Activated naive CD4-positive, alpha-beta T cell treated with anti-CD3 and anti-CD28 coated beads for 36 hours (primary cell): ENCODE measurements at places on chromosomes 3 and 15. TPM values are rescaled to one million over a fixed set of nuclear protein-coding genes. Genes with fewer than 3 reads are reported as not detected.
A peak's percentile ranks its signal among the peaks of the same experiment; 100 is the strongest.

The LRRK1 gene
- 0.60 TPM for total RNA-seq

The FGF7 gene
- not detected for total RNA-seq

The CLDN16 gene
- not detected for total RNA-seq

- DNase-seq = peak; percentile 77
Measured at GRCh38 chr15:88331291-88331690, 74.8 kb upstream of the NTRK3 start.

- DNase-seq = no peak
Measured at GRCh38 chr3:105747696-105748095, 121.1 kb downstream of the CBLB start.

DNA sequence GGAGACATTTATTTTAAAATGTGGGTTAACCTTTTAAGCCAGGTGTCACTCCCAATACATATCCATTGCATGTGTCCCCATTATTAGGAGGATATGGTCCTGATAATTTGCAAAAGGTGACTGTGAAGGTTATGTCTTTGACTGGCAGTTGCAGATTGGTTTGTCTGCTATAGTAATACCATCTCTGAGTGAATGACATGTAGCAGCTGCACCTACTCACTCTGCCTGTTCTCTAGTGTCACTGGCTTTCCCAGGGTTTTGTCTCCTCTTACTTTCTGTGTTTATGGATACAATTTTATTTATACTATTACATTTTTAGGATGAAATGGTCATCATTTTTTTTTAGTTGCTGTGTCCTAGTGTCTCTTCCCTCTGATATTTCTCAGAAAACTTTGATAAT, 393.2 kb downstream of the C3orf38 start:
- no peak for DNase-seq

DNA sequence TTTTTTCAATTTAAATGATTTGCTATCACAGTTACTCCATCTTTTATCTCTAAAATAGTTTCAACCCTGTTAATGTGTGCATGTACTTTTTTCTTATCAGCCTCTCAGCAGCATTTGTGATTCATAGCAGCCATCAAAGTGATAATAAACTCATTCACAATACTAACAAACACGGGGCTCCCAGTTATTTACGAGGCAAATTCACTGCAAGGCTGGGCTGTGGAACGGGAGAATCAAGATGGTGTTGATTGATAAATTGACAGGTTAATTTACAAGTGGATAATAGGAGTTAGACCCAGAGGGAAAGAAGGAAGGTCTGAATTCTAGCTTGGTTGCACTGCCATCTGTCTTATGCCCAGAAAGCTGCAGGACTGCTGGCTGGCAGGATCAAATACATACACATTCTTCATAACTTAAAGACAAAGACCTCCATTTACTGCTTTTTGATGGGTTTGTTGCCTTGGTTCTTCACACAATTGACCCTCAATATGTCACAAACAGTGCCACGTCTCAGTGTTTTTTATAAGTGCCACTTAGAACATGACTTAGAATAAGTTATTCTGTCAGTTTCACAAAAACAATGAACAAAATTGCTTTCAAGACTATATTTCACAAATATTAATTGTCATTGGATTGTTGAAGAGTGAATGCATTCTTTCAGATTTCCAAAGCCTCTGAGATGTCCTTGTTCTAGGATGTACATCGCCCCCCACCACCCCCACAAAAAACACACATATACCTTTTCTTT, 562.8 kb downstream of the NR2F2 start:
- DNase-seq = peak; percentile 6

DNA sequence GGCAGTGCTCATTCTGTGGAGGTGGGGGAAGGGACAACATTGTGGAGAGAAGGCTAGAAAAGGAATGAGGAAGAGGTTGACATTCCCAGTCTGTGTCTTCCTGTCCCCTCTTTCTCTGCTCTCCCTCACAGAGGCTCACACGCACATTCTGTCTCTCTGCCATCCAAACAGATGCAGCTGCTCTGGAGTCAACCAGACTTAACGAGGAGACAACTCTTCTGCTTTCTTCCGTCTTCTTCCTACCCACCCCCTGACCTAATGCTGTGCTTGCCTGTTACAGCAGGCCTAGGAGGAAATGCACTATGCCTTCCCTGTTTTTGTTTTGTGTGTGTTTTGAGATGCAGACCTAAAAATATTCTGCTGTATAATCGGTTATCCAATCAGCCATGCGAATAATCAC, 121.9 kb downstream of the CACNA1D start:
- DNase-seq = no peak

DNA sequence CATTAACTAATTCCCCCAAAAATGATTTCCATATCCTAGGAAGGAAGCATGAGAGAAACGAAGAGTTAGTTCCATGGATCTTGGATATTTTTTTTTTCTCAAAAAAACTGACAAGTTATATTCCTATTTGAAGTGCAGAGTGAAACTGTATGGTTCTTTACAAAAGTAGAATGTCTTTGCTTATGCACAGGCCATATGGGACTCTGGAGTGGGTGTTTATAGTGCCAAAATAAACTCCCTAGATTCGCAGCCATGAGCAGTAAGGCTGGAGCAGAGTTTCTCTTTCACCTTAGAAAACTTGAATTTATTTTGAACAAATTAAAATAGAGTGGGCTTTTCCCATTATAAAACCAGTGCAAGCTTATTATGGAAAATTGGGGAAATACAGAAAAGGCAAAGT, 239.7 kb downstream of the PDCD6IP start:
- DNase-seq = no peak

- DNase-seq = no peak
Measured at GRCh38 chr3:46089237-46090011, 62.1 kb upstream of the XCR1 start.

DNA sequence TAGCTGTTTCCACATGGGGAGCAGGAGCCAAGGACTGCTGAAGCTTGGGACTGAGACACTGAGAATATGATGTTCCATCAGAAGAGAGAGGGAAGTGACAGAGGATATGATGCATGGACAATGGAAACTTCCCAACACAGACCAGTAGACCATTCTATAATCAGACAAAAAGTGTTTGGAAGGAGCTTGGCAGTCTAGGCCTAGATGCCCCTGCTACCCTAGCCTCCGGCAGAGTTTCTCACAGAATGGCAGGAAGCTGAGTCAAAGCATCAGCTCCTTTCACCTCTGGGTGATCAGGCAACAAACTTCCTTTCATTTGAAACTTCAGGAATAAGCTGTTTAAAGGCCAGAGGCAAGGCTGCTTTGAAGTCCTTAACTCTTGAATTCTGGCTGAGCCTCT, 222.0 kb downstream of the NEK10 start:
- no peak for DNase-seq

- DNase-seq = no peak
Measured at GRCh38 chr15:77505556-77505955, 84.9 kb downstream of the HMG20A start.

DNA sequence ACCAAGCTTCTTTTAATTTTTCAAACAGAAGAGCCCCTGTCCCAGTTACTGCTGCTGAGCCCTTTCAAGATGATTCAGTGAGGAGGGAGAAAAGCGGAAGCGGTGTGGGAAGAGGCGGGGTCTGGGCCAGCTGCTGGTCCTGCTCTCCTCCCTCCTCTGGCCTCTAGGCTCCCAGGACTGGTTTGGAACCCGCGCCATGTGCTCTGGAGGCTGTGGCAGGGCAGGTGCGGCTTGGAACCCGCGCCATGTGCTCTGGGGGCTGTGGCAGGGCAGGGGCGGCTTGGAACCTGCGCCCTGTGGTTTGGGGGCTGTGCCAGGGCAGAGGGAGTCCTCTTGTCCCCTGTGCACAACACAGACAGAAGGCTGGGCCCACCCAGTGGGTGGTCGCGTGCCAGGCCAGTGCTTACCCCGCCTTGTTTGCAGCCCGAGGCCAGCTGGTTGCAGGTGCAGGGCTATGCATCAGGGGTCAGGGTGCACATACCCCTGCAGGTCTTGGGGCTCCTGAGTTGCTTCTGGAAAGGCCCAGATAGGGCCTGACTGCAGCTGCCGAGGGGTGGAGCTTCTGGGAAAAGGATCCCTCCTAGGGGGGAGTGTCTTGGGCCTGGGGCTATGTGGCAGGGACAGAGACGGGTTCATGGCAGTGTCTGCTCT, 12.2 kb downstream of the ALG1L2 start:
- peak; percentile 68 for DNase-seq

DNA sequence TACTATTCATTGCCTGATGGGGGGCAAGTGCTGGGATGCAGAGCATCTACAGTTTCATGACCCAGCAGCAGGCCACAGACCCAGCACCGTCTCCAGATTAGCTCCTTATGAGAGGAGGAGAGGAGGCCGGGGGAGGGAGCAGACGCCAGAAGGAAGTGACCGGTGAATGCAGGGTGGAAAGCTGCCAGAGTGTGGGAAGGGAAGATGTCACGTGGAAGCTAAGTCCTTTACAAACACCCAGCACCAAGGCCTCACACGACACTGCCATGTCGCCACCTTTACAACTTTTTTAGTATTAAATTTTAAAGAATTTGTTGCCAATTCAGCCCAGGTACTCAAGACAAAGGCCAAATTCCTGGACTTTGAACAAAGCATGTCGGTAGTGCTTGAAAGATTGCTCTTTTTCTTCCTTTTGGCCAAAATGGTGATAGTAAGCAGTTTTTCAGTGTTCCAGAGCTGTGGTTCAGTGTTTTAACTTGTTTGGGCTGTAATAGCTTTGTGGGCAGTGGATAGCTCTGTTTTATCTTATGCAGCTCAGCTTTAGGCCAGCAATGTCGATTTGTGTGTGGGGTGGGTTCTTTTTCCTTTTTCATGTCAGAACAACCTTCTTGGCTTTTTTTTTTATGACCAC, 58.2 kb downstream of the ZBTB38 start:
- no peak for DNase-seq
